ENCODE measurements at places on chromosomes 3 and 15.

DNA sequence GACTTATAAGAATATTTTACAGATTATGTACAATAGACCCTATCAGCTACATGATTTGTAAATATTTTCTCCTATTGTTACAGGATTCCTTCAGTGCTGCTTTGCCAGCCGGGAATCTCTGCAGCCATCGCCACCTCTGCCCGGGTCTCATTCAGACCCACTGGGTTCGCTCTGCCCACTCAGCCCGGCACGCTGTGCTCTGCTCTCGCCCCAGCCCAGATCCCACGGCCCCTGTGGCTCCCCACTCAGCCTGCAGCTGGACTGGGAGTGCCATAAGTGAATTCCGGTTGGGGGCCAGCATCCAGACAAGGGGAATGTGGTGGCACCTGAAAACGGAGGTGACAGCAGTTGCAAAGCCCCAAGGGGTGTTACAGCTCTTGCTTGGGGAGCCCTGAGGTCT is 71.8 kb downstream of the NPAP1 start:
- DNase-seq, result no peak

DNA sequence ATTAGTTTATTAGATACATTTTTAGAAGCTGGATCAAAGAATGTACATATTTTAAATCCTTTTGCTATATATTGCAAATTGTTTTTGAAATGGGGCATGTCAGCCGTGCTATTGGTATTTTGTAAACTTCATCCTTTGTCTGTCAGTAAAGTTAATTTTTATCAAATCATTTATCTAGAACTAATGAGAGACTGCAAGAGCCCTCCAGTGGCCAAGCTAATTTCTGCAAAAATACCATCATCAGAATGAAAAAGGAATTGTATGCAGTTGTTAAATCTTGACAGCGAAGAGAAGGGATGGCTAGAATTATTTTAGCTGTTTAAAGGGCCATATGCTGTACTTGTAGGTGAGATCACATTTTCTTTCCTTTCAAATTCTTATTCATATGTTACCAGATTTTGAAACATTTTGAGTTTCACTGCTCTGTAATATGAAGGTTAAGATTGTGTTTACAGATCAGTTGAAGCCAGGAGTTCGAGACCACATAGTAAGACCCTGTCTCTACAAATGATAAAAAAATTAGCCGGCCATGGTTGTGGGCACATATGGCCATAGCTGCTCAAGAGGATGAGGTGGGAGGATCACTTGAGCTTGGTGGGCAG is 8.1 kb upstream of the CLDN11 start:
- no peak for DNase-seq

GRCh38 chr3:55455915-55456314 is 31.2 kb downstream of the WNT5A start:
- DNase-seq, result no peak

- DNase-seq, result no peak
These were observed 60.4 kb downstream of the UQCC5 start for GRCh38 chr3:52596658-52597265.

DNA sequence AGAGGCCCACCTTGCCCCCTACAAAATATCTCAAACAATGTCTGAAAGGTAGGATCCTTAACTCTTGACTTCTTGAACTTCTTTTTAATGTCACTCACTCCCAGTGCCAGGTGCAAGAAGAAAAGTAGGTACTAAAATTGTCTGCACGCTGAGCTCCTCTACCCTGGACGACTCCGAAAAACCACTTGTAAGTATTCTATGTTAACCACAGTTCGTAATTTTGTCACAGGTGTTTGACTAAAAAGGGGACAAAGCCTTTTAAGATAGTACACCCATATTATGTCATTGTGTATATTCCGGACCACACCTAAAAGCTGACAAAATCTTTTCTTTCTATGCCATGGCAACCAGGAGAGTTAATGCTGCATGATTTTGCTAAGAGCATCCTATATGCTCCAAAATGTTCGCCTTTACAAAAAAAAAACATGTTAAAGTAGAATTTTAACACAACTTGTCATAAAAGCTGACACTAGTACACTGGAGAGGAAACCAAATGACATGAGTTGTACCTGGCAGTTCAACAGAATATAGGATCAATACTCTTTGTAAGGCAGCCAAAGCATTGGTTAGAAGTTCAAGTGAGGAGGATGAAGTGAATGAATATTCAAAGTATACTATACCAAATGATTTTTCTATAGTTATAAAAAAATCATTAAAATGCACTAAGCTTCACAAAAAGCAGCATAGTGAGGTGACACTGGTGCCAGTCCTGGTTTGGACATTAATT is 210.5 kb downstream of the FOXP1 start:
- no peak for DNase-seq

DNA sequence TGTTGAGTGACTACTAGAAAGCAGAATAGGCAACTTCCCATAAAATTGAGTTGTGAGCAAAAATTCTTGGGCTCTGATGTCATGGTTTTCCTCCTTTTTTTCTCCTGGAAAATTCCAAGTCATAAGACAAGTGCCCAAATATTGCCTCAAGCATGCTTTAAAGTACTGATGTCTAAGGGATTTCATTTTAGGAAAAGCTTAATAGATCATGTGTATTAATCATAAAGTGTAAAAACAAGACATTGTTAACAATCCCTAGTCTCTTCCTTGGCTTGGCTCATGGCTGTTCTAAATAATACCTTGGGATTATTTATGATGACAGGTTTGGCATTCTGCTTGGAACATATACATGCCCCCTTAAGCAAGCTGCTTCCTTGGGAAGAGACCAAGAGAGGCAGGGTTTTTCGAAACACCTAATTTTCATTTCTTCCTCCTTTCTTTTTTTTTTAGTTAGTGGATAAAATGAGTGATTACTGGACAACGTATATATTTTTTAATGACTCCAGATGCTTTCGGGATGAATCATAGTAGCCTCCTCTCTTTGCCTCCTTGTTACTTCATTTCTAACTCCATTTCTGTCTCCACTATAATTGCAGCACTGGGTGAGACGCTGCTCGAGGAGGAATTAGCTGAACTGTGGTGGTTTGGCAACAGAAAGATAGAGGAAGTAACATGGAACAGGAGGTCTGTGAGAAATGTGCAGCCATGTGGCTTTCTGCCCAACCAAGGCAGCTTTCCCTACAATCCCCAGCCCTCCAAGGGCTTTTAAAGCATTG is 104.9 kb downstream of the TPRG1 start:
- no peak for DNase-seq

DNA sequence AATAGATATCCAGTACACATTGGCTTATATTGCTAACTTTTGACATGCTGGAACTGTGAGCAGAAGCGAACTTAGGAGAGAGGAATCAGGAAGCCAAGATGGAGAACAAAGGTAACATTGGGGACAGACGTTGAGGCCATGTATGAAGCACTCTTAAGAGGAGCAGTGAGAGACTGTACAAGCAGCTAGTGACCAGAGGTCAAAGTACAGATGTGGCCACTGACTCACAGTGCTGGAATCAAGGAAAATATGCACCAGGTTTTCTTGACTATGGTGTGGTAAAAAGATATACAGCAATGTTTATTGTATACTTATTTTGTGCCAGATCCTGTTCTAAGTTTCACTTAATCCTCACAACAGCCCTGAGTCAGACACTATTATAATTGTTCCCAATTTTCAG is 2.0 kb upstream of the IL20RB start:
- no peak for DNase-seq

- no peak for DNase-seq
These were observed 17.4 kb upstream of the TRMT10C start for GRCh38 chr3:101544161-101544850.

DNA sequence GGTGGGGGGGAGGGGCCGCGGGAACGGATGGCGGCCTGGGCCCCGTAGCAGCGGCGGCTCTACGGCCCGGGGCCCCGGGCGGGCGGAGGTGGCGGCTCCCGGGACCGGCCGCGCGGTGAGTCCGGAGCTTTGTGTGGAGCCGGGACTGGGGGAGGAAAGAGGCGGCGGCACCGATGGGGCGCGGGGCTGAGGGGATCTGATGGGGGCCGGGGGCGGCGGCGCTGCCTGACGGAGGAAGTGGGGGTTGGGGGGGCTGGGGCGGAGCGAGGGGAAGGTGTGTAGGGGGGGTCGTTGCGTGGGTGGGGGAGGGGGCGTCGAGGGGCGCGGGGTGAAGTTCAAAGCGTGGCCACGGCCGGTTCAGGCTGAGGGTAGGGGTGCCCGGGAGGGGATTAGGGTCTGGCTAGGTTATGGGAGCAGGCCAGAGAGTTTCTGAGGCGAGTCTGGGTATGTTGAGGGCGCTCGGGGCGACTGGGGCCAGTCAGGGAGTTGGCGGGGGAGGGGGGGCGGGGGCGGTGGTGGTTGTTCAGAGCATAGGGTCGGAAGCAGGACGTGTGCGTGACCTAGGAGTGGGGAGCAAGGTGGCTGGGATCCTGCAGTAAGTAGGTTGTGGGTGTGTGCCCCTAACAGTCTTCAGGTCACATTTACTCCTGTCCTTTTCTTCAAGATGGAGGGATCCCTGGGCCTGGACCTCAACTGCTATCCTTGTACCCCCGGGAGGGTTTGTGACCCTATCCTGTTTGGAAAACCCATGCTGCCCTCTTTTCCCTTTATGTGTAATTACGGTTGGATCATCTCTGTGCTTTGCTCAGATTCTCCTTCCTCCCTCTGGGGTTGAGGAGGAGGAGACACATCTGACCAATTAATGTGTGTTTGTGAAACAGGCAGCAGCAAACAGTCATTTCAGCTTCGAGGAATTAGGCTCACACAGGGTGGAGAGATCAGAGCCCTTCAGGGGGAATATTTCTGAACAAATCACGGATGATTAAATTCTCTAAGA is 644 bp downstream of the ZNF609 start:
- peak; percentile 15 for DNase-seq

DNA sequence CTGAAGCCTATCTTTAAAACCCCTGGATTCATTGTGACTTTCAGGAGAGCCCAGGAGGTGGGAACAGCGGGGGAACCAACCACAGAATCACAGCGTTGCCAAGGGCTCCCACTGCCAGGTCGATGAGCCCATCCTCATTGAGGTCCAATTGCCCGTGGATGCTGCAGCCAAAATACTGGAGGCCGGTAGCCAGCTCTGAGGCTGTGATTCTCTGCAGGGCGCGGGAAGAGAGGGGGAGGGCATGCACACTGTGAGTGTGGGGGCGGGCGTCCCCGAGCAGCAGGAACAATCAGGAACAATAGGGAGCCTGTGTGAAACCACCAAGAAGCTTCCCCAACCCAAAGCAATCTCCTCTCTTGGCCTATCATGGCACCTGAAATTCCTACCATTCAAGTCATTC is 53.4 kb downstream of the FEM1B start:
- DNase-seq, result no peak

- no peak for DNase-seq
These were observed 68.5 kb upstream of the CACNA1D start for GRCh38 chr3:53425936-53426335.

GRCh38 chr3:76754247-76754646 is 285.7 kb upstream of the ROBO2 start:
- no peak for DNase-seq

GRCh38 chr3:154893813-154894212 is 186.3 kb upstream of the MME start:
- no peak for DNase-seq

DNA sequence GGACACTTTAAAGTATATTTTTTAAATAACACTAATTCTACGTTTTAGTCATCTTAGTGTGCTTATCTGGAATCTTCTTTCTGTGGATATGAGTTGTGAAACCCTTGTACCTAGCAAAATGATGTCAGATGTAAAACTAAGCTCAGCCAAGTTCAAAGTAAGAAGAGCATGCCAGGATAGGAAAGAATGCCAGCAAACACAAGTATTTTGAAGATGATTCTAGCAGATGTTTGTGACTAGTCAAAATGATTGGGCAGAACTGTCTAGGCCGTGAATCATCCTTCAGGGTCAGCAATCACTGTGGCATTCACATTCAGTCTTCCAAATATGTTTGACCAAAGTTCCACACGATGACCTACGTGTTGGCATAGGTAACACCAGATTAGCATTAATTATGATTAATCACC is 5.4 kb upstream of the PLOD2 start:
- no peak for DNase-seq

- DNase-seq, result no peak
These were observed 21.3 kb upstream of the RFTN1 start for GRCh38 chr3:16534640-16535262.

DNA sequence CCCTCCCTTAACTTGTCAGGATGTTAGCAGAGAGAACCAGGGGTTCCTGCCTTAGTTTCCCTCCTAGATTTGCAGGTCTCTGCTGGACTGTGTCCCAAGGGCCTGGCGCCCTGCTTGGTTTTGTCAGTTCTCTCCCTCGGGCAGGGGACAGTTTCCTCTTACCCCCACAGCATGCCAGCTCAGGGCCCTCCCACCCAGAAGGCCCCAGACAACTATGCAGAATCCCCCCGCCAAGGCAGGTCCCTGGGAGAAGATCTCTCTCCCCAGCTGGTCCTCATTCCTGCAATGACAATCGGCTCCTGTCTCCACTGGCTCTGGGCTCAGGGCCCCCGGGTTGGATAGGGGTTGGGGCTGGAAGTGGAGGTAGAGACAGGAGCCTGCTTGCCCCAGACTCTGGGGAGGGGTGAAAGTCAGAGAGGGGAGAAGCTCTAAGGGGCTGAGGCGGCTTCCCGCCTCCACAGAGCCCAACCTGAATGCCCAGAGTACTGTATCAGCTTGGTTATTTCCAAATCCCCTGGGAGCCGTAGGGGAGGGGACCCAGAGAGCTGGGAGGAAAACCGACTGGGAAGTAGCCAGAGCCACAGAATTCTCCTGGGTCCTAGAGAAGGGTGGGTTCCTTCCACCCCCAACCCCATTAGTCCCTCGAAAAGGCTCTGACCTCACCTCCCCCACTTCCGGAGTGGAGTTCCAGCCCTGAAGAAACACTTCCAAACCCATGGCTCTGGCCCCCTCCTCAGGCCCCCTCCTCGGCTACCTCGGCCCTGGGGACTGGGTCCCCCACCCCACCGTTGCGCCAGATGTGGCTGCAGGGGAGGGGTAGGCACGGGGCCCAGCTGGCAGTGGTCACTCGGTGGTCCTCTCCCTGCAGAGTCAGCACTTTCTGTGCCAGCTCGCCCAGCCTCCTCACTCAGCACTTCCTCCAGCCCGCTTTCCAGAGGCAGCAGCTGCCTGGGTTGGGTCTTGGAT is 3.8 kb upstream of the LOXL1 start:
- DNase-seq, result no peak

DNA sequence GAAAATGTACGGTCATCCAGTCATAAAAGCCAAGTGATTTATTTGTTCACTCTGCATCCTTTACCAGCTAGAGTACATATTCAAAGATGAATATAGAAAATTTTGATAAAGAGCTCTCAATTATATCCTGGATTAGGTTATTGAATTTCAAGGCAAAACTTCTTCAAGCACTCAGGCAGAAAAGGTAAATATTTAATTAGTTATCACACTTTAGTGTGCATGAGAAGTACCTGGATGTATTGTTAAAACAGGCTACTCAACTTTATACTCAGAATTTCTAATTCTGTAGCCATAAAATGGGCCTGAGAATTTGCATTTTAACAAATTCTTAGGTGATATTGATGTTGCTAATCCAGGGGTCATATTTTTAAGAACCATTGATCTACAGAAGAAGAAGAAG is 45.3 kb downstream of the ILDR1 start:
- no peak for DNase-seq

DNA sequence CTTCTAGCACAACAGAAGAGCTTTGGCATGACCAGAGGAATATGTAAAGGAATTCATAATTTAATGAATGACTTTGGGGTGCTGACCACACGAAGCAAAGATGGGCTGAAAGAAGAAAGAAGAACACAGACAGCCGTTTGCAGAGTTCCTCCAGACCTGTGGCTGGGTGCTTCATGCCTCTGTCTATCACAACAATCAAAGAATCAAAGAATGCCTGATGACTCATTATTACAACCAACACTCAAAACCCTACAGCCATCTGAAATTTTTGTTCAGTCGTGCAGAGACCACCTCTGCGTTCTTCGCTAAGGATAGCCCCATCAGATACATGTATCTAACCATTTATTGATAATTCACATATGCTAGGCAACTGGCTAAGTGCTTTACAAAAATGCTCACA is 129.0 kb upstream of the PRICKLE2 start:
- DNase-seq, result no peak

All from stimulated activated CD4-positive, alpha-beta T cell treated with anti-CD3 and anti-CD28 coated beads, Interleukin-1b, Interleukin-23, amount 100 ng/mL, for 1 hour (primary cell).